ENCODE measurements at places on chromosomes 11 and 22. TPM values are rescaled to one million over a fixed set of nuclear protein-coding genes. Genes with fewer than 3 reads are reported as not detected.
A peak's percentile ranks its signal among the peaks of the same experiment; 100 is the strongest.

DNA sequence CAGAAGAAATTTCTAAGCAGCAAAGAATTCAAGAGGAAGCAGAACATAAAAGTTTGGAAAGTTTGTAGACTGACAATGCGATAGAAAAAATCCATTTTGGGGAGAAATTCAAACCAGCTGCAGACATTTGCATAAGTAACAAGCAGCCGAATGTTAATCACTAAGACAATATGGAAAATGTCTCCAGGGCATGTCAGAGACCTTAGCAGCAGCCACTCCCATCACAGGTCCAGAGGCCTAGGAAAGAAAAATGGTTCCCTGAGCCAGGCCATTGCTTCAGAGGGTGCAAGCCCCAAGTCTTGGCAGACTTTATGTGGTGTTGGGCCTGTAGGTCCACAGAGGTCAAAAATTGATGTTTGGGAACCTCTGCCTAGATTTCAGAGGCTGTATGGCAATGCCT is 155.4 kb downstream of the NELL1 start:
- DNase-seq = no peak

DNA sequence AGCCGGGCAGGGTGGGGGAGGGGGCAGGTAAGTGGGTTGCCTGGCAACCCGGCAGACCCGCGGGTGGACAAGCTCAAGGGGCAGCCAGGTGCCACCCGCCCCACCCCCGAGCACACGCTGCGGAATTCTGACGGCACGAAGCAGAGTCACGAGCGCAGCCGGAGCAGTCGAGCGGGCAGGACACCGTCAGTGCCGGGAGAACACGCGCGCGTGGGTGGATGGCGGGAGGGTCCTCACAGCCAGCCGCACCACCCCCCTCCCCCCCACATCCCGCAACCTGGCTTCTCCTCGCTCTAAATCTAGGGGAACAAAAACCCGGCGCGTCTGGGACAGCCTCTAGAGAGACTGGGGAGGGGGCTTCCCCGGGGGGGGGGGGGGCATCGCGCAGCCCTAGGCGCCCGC is 133.1 kb upstream of the HSD17B12 start:
- no peak for DNase-seq

DNA sequence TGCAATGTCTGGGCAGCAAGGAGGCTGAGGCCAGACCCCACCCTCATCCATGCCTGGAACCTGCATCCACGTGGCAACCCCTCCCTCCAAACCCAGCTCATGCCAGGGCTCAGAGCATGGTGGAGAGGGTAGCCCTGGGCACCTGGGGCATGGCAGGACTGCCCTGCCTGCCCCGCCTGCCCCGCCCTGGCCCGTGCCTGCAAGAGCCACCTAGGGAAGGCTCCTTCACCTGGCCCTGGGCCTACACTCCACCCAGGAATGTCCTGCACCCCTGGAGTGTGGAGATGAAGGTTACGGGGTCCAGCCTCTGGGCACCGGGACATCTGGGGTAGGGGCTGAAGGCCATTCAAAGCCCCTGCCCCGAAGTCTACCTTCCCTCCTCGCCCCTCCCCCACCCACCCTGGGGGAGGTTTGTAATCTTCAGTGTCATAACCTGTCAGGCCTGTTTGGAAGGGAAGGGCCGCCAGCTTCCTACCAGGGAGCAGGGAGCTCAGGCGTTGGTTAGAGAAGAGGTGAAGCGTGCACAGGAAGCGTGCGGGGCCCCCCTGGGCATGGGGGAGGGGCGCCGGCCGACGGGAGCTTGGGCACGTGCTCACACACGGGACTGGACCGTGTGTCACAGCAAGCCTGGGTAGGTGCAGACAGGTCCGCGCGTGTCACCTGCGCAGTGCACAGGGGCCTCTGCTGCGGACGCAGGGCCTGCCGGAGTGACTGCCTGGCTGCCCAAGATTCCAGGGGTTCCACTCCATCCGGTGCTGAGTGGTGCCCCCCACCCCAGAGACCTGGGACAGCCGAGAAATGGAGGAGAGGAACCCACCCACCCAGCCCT is 30.7 kb upstream of the TH start:
- DNase-seq = no peak

GRCh38 chr22:41916745-41917358 is 2.0 kb upstream of the SHISA8 start:
- DNase-seq = no peak

DNA sequence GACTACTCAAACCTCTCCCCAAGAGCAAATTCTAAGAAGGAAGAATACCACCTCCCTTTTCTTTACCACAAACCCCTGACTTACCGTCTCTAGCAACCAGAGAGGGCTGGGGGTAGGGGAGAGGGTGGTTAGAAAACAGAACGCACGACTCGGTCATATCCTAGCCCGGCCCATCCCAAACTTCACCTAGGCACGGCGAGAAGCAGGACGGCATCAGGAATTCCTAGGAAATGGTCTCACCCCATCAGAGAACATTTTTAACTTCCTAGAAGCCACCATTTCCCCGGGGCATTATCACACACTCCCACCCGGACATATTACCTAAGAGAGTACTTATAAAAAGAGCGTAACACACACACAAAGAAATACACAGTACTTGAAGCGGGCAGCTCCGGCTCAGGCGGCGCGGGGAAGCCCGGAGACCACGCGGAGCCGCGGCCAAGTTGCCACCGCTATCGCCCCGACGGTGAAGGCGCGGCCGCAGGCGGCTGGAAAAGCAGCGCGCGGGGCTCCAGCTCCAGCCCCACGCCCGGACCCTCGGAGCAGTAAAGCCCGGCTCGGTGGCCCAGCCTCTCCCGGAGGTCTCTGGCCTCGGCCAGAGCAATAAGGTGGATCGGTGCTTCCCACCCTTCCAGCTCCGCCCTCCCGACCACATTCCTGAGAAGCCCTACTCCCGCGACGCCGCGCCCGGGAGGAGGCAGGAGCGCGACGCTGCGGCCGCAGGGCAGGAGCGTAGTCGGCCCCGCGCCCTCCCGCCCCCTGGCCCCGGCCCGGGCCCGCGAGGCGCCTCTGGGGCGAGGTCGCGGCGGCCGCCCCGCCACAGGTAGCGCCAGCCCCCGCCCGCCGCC is 878 bp downstream of the RRAS2 start:
- peak; percentile 38 for DNase-seq

DNA sequence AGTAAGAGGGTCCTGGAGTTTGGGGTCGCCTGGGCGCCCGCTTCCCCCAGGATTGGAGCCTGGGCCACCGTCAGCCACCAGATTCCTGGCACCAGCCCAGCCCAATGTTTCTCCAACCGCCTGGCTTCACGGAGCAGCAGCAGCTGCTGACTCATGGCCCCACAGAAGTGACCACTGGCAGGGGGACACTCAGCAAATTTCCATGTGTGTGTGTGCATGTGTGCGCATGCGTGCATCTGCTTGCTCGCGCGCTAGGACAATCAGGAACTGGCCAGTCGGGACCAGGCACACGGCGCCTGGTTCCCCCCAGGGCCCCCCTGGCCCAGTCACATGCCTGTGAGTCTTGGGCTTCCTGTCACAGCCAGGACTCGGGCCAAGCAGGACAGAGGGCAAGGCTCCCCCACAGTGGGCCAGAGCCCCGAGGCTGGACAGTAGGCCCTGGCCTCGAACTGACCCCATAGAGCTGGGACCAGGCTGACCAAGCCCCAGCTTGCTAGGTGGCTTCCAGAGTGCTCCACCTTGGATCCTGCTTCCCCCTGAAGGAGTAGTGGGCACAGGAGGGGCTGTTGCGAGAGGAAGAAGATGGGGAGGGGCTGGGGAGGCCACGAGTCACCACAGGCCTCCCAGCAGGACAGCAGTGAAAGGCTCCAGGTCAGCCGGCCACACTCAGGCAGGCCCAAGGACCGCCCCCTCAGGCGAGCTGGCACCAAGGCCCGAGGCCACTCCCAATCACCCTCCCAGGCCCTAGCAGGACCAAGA is 3.2 kb downstream of the CTSD start:
- peak; percentile 56 for DNase-seq

- no peak for DNase-seq
These were observed 20.7 kb upstream of the C11orf96 start for GRCh38 chr11:43921561-43922294.

GRCh38 chr11:117479372-117479771 is 151.7 kb downstream of the CEP164 start:
- no peak for DNase-seq

- no peak for DNase-seq
These were observed 17.6 kb upstream of the PPFIA1 start for GRCh38 chr11:70252844-70253243.

GRCh38 chr11:74681686-74682651 is 49.3 kb downstream of the CHRDL2 start:
- no peak for DNase-seq

DNA sequence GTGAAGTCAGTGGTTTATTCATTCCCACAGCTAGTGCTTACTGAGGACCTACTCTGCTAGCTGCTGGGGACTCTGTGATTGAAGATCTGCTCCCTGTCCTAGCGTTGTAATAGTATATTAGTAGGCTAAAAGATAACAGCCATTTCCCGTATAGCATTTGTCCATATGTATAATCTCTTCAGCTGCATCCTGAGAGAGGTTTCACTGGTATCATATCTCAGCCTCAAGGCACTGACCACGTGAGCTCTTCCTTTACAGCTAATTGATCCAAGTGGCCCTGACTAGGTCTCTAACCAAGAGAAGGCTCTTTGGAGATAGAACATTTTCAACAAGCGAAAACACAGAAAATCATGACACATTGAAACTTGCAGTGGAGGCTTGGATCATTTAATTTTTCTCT is 110.2 kb downstream of the APIP start:
- no peak for DNase-seq

Gene PRCP
- polyA plus RNA-seq = 113 TPM

- no peak for DNase-seq
These were observed 16.9 kb downstream of the ADORA2A start for GRCh38 chr22:24444251-24444650.

- no peak for DNase-seq
These were observed 6.7 kb downstream of the CASTOR1 start for GRCh38 chr22:30282616-30283046.

Data from muscle of arm (tissue), 14 donors.